ENCODE measurements at places on chromosomes 11 and 22.

GRCh38 chr11:79265756-79266322 is 175.0 kb downstream of the TENM4 start:
- peak; percentile 47 for DNase-seq

DNA sequence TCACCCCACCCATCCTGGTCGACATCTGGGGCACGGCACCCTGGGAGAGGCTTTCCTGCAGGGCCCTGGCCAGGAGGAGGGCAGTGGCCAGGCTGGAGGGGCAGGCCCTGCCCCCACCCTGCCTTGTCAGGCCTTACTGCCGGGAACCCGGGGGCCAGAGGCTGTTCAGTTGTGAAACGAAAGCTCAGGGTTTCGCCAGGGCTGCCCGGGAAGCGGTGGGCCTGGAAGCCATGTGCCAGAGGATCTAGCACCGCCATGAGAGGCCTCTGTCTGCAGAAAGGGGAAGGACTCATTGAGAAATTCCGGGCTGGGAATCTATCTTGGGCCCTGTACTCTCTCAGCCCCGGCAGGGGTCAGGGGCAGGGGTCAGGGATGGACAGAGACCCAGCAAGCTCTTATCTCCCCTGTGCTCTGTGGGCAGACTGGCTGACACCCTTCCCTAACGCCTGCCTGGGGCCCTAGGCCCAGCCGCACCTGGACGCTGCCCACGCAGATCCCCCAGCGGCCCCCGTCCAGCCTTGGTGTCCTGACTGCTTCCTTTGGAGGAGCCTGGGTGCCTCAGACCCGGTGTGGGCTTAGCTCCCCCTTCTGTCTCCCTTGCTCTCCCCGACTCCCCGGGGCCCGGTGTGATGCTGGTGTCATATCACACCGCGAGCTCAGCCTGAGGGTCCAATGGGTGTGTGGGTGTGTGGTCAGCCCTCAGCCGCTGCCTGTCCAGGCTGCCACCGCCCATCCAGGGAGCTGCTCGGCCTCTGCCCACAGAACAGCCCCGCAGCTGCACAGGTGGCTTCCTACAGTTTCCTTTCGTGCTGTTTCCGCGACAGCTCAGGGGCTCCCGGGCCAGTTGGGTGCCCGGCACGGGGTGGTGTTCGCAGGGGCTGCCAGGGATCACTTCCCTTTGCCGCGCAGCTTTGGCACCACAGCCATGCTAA is 6.5 kb downstream of the PIM3 start:
- DNase-seq, result peak; percentile 59

- DNase-seq, result no peak
Measured at GRCh38 chr11:18320617-18321016, 1.3 kb downstream of the HPS5 start.

DNA sequence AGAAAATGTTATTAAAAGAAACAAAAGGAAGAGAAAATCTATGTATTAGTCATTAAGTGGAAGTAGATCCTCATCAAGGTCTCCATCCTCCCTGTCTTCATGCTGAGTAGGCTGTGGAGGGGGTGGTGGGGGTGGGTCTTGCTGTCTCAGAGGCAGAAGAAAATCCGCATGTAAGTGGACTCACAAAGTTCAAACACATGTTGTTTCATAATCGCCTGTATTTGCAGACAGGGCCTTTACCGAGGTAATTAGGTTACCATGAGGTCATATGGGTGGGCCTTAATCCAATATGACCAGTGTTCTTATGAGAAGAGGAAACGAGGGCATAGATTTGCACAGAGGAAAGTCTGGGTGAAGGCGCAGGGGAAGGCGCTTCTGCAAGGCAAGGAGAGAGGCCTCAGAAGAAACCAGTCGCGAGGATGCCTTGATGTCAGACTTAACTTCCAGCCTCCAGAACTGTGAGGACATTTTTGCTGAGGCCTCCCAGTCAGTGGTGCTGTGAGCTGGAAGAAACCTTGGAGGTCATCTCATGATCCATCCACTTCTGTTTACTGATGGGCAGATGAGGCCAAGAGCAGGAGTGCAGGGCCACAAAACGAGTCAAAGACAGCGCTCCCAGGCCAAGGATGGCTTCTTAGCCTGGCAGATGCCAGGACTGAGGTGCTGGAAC is 49.3 kb upstream of the THY1 start:
- peak; percentile 63 for DNase-seq

- DNase-seq, result peak; percentile 37
Measured at GRCh38 chr11:28763876-28764275, 655.7 kb downstream of the METTL15 start.

DNA sequence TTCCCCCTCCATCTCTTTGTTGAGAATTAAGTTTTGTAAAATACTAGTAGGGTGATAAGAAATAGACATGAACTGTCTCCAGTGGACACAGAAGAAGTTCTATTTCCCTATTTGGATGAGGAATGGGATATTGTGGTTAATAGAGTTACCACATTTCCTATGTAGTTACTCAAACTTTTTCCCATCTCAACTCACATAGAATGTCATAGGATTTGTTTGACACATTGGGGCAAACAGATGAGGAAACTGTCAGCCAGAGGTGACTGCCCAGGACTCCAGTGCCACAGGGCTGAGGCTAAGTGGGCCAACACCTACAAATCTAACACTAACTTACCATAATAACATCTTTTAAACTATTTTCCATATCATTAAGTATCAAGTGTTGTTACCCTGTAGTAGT is 58.3 kb downstream of the CCDC83 start:
- no peak for DNase-seq

DNA sequence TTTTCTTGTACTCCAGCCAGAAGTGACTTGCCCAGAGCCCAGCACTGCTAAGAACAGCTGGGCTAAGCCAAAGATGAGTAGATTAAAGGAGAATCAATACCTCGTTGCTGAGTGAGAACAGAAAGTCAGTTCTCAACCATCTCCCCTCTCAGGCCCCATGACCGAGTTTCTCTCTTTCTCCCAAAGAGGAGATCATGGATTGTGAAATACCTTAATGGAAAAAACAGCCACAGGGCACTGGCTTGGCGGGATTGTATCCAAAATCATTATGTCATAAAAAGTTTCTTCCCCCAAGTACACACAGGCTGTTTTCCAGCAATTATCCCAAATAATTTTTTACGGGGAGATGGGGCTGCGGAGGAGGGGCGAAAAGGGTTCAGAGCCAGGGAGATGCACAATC is 111.8 kb upstream of the TMEM45B start:
- no peak for DNase-seq

DNA sequence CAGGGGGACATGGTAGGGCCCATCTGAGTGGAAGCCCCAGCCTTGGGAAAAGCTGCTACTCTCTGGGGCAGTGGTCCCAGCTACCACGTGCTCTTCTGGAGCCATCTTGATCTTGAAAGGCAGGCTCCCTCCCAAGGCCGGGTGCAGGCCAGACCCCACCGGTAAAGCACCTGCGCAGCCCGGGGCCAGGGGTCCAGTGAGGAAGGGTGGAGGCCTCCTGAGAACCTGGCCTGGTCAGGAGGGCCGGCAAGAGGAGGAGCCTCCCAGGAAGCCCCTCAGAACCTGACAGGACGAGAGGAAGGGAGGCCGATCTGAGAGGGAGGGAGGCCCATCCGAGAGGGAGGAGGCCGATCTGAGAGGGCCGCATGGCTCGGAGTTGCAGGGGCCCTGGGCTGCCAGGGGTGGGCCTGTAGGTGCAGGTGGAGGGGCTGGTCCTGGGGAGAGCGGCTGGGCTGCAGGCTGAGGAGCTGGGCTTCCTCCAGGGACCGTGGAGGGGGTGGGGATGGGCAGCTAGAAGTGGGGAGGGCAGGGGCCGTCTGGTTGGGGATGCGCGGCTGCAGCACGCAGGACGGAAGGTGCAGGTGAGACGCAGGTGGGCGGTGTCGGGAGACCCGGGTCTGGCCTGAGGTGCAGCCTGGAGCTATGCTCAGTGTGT is 529 bp downstream of the GRAMD4 start:
- no peak for DNase-seq

- DNase-seq, result no peak
Measured at GRCh38 chr11:6657346-6657745, 1.7 kb upstream of the DCHS1 start.

- DNase-seq, result no peak
Measured at GRCh38 chr11:30422447-30423278, 99.8 kb downstream of the ARL14EP start.

- DNase-seq, result peak; percentile 4
Measured at GRCh38 chr11:15278128-15278527, 163.4 kb downstream of the INSC start.

DNA sequence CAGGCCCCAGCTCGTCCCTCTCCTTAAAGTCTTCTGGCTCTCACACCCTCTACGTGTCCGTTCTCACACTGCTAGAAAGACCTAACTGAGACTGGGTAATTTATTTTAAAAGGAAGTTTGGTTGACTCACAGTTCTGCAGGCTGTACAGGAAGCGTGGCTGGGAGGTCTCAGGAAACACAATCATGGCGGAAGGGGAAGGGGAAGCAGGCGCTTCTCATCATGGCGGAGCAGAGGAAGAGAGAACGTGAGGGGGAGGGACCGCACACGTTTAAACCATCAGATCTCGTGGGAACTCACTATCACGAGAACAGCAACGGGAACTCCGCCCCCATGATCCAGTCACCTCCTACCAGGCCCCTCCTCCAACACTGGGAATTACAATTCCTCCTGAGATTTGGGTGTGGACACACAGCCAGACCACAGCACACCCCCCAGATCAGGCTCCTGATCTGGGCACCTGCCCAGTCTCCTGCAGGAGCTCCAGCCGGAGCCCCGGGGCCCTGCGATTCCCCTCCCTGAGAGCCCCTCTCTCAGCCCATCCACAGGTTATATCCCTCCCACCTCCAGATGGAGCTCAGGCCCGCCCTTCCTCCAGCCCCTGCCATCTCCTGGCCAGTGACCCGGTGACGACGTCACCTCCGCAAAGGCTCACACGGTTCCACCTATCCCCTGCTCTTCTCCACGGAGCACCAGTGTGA is 170.2 kb downstream of the BRD1 start:
- no peak for DNase-seq

GRCh38 chr11:2138431-2139122 is 612 bp downstream of the IGF2 start:
- DNase-seq, result no peak

- DNase-seq, result peak; percentile 64
Measured at GRCh38 chr11:72924568-72925190, 110.5 kb downstream of the ATG16L2 start.

- no peak for DNase-seq
Measured at GRCh38 chr11:95714843-95715776, 74.5 kb downstream of the FAM76B start.

GRCh38 chr22:19942157-19943081 is 801 bp upstream of the TXNRD2 start:
- peak; percentile 80 for DNase-seq

DNA sequence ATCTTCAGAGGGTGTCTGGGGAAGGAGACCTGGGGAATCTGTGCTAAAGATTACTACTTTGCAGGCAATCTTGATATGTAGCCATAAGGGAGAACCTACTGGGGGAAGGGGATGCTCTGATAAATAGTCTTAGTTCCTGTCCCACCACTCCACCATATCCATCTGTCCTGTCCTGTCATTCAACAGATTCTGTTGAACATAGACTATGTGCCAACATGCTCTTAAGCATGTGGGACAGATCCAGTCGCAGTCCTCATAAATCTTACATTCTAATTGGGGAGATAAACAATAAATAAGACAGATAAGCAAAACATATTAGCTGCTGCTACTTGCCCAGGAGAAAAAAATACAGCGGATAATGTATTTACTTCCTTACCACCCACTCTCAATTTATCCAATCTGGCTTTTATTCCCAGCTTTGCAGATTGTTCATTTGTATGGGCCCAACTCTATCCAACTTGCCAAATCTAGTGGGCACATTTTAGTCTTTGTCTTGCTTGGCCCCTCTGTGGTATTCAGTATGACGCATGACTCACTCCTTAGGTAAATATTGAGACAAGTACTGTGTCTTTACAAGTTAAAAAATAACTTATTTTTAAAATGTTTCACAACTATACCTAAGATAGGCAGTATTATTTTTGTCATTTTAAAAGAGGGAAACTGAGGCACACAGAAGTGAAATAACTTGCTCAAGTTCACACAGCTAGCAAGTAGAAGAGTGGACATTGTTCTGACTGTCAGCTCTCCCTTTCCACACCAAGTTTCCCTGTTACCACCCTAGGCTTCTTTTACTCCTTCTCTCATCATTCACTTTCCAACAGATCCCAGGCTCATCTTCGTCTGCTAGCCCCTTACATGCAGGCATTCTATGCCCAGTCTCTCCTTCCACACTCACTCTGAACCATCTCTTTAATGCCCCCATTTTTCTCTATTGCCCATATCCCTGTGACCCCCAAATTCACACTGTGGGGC is 133.6 kb upstream of the SESN3 start:
- DNase-seq, result no peak

DNA sequence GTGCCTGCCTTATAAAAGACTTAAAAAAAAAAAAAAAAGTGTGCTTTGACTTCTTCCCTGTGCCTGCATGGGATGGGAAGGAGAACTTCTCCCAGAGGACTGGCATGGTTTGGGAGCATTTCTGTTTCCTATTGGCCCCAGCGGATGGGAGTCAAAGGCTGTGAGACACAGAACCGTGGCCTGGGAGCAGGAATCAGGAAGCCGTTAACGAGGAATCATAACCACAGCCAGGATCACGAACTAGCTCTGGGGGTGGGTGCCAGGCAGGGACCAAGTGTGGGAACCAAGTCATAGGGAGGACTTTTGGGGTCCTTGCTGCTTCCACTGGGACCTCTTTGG is 526 bp downstream of the C1QTNF6 start:
- peak; percentile 57 for DNase-seq
